Activated T-cell treated with anti-CD3 and anti-CD28 coated beads, Interleukin-2, amount 50 U/mL, for 4 hours (primary cell): ENCODE measurements at places on chromosomes 1 and 21. TPM values are rescaled to one million over a fixed set of nuclear protein-coding genes. Genes with fewer than 3 reads are reported as not detected.

GRCh38 chr1:90959352-90960206 is 62.3 kb downstream of the ZNF644 start:
- no peak for DNase-seq

DNA sequence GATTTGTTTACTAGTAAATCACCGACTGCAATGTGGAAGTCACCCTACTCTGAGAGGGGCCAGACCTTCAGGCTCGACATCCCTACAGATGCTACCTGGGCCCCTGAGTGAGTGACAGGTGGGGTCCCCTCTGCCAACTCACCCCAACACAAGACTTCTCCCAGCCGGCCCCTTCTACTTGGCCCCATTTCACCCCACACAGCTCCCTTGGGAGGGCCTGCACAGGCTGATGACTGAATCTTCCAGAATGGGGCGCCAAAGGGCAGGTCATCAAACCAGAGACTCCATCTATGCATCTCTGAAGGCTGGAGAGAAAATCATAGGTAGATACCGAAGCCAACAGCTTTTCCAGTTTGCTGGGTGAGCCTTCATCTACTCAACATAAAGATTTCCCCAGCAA is 9.4 kb upstream of the S100A8 start:
- DNase-seq, result no peak

DNA sequence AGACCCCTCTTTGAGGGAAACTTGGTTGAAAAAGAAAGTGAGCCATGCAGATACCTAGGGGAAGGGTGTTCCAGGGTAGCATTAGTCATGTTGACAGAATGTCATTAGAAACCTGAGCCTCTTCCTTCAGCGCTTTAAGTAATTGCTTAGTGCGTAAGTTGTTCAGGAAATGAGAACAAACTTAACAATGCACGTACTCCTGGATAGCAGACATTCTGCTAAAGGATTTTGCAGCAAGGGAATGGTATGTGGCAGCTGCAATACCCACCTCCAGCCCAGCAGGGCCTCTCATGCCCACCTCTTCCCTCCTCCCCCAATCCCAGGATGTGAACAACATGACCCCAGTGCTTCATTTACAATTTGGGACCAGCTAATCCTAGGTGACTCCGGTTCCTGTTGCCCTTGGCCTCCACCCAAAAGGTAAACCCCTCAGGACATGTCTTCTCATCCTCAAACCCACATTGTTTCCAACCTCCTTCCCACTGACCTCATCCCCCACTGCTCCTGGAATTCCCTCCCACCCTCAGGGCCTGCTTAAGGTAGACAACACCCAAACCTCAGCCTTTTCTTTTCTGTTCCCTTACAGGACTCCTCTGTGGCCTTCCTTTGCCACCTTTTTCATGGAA is 98.0 kb upstream of the BCAR3 start:
- DNase-seq, result no peak

DNA sequence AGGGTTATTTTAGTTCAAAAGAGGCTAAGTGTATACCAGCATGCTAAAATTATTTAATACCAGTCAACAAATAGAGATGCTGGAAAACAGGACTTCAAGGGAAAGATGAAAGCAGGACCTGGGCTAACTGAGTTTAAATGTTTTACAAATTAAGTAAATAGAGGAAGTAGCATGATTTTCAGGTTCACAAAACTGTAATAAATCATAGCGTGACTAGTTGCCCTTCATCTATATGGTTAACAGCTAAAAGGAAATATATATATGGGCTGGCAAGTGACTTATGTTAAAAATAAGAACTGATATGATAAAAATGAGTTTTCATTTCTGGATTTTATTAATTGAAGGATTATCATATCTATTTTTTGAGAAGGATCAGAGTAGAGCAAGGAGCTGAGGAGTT is 25.6 kb downstream of the DPYD start:
- DNase-seq, result no peak

DNA sequence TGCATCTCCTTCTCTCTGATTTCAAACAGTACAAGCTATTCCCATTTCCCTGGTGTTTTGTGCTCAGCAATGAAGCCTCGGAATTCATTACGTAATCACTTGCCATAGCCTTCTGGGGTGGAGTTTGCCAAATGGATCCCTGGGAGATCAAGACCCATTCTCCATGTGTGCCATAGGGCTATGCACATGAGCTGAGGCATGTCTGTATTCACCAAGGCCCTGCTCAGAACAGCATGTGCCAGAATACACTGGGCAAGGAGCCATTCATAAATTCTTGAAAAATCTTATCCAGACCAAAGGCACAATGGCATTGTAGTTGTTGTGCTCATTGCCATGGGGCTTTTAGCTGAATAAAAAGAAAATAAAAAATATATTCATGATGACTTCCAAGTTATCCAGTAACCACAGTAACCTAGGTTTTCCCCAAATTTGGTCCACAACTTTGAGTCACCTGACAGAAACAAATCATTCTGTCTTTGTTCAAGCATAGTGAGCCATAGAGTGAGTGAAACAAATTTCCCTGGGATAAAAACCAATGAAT is 53.0 kb downstream of the CRB1 start:
- DNase-seq, result no peak

- DNase-seq, result no peak
These were observed 6.1 kb upstream of the TTF2 start for GRCh38 chr1:117054068-117054467.

DNA sequence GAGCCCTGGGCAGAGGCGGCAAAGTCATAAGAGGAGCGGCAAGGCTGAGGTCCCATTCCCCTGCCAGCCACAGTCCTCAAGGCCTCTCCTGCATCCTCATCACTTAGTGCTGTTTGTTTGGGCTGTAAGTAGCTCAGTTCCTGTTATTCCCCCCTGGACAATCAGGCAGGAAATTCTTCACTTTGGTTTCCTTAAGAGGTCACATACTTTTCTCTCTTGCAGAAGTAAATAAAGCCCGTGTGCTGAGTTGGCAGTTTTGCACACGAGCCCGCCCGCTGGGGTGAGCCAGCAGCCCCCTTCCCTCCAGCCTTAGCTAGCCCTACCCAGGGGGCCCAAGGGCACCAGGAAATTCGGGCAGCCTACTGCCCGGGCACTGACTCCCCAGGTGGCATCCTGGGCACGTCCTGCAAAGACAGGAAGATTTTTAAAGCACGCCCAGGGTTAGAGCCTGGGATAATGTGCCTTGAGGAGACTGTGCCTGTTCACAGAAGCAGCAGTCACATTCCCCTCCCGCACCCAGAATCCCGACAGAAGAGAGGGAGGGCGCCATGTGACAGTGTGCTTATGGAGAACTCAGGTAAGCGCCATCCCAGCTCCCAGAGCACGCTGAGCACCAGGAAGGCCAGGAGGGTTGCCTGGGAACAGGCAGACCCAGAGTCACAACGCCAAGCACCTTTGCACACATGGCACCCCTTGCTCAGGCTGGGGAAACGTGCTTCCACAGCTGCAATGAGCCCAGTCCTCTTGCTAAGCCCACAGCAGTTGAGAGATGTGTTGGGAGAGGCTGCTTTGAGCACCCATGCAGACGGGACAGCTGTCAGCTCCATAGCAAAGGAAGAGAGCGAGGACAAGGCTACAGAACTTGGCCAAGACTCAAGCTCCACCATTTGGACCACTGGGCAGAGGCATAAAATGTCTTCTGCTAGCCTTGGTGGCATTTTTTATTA is 144.5 kb upstream of the TMEM51 start:
- no peak for DNase-seq

GRCh38 chr1:89954401-89954800 is 40.5 kb upstream of the ZNF326 start:
- no peak for DNase-seq

DNA sequence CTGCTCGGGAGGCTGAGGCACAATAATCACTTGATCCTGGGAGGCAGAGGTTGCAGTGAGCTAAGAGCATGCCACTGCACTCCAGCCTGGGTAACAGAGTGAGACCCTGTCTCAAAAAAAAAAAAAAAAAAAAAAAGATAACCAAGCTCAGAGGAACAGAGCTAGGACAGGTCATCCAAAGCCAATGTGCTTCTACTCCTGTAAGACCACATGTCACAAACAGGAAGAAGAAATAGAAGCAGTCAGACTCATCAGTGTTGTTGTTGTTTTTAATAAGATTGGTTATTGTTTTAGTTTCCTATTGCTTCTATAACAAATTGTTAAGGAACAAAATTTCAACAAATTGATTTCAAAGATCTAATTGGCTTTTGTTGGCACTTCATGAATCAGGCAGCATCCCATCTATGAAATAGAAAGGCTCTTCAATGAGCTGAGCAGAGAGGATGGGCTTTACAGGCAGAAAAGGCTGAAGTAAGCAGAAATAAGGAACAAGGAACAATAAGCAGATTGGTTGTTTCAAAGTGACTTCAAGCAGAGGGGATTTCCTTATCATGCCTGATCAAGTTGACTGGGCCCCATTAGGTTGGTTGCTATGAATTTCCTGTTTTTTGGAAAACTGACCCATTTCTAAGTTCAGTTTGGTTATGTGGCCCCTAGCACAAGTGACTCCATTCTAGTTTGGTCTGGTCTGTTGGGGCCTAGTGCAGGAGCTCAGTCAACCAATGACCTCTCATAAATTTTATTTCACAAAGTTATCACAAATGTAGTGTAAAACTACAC is 6.0 kb upstream of the AKNAD1 start:
- no peak for DNase-seq

The FTCD gene
- 0.33 TPM for total RNA-seq

The CA14 gene
- not detected for total RNA-seq

The SLC9A1 gene
- 21.0 TPM for total RNA-seq

The OR2AJ1 gene
- total RNA-seq, result not detected

The HPDL gene
- total RNA-seq, result 45.6 TPM

The ALX3 gene
- not detected for total RNA-seq

The HNRNPCL1 gene
- not detected for total RNA-seq
